ENCODE measurements at places on chromosomes 1 and 21. TPM values are rescaled to one million over a fixed set of nuclear protein-coding genes. Genes with fewer than 3 reads are reported as not detected.
A peak's percentile ranks its signal among the peaks of the same experiment; 100 is the strongest.

DNA sequence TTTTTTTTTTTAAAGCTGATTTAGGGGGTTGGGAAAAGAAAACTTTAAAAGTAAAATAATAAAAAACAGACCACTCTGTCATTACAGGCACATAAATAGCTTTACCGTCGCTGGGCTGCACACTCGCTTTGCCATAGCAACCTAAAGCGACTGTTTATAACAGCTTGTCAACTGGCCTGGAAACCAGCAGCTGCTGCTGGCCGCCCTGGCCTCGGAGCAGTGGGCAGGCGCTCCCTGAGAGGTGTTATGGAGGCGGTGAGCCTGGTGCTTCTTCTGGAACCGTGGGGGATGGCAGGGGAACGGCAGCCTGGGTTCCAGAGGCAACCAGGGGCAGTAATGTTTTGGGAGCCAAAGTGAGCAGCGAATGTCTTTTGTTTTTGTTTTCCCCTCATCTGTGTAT, 45.7 kb downstream of the ATP2B4 start:
- DNase-seq: no peak

- DNase-seq: no peak
These were observed 560 bp downstream of the PADI2 start for GRCh38 chr1:17118706-17119075.

- DNase-seq: peak; percentile 87
These were observed 677.8 kb downstream of the USP25 start for GRCh38 chr21:16407403-16408240.

GRCh38 chr1:205535866-205536758, 31.6 kb downstream of the CDK18 start:
- no peak for DNase-seq

GRCh38 chr1:247639381-247639981, 34.1 kb downstream of the OR2G3 start:
- no peak for DNase-seq

GRCh38 chr1:110346690-110347089, 7.5 kb downstream of the RBM15 start:
- DNase-seq: no peak

DNA sequence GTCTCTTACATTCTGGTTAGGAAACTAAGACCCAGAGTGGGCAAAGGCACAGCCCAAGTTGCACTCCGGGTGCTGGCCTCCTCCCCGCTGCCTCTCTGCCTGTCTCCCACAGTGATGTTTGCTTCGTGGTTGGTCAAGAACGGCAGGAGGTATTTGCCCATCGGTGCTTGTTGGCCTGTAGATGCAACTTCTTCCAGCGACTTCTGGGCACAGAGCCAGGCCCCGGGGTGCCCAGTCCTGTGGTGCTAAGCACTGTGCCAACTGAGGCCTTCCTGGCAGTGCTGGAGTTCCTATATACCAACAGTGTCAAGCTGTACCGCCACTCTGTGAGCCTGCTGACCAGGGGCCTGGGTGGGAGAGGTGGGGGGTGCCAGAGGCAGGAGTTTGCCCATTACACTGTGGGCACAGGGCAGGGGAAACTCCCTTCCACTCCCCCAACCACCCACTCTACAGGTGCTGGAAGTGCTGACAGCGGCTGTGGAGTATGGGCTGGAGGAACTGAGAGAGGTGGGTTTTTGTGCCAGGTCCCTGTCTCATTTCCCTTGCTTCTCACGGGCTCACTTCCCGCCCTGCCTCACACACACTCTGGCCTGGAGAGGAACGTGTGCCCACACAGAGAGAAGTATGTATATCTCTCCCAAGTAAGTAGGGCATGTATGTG, 1.9 kb downstream of the BTBD19 start:
- peak; percentile 91 for DNase-seq

Gene LCE1C
- total RNA-seq: not detected
